ENCODE measurements at places on chromosomes 1 and 21.

DNA sequence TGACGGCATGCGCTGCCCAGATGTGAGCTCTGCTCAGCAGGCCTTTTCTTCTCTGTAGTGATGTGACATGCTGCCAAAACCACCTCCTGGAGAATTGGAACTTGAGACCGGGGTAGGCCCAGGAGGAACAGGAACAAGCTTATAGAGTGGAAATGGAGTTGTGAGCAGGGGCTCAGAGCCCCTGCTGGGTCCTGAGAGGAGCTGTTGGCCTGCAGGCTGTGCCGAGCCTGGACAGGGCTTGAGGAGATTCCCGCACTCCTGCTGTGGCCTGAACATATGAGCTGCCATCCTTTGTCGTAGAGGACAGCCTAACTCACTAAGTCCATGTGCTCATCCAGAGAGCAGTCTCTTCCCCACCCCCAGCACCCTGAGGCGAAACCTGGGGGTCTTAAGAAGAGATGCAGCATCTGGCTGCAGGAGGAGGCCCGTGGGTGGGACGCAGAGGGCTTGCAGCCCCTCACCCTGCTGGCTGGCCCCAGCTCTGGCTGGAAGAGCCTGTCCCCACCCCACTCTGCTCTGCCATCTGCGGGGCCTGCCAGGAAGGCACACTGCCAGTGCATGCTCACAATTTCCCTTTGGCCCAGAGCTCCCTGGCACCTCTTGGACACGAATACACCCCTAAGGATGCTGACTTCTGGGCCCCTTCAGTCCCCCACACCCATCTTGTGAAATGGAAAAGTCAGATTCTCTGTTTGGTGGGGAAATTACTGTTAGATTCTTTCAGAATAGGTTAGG, 42.5 kb downstream of the PTPRF start:
- no peak for DNase-seq

- DNase-seq, result no peak
Observed at GRCh38 chr1:154213274-154213673, 7.1 kb upstream of the CFAP141 start.

GRCh38 chr21:44702973-44703730, 6.2 kb downstream of the KRTAP10-12 start:
- DNase-seq, result no peak

- DNase-seq, result no peak
Observed at GRCh38 chr1:244397131-244397530, 54.6 kb downstream of the ADSS2 start.

GRCh38 chr1:46301808-46302640, 1.4 kb downstream of the LRRC41 start:
- DNase-seq, result peak; percentile 72

GRCh38 chr21:46250146-46250725, 21.7 kb upstream of the LSS start:
- DNase-seq, result no peak

DNA sequence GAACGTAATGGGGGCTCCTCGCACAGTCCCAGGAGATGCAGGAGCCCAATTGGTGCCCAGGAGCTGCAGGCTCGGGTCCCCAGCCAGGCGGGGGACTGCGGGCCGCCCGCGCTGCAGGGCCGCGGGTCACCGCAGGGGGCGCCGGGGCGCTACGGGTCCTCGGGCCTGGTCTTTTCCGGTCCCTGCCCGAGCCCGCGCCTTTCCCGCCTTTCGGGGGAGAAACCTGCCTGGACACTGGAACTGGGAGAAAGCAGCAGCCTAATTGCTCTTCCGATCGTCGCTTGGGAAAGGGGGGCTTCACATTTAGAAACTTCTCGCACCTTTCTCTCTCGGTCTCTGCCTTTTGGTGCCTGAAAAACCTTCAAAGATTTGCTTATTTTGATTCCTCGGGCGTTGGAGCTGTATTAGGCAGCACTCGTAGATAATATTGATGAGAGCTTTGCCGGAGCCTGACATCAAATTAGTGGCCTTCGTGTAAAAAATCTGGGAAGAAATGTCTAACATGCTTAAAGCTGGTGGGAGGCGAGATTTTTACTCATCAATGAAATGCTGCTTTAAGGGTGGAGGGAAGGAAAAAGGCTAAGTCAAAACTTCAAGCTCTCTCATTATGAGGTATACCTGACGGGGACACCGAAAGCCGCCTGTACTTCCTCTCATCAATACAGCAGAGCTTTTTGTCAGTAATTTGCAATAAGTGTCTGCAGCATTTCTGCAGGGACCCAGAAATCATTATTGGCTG, 12.6 kb upstream of the BARHL2 start:
- DNase-seq, result peak; percentile 36

- DNase-seq, result peak; percentile 18
Observed at GRCh38 chr1:63323865-63324778, 1.8 kb downstream of the FOXD3 start.

GRCh38 chr1:8687538-8687937, 129.9 kb downstream of the RERE start:
- no peak for DNase-seq

GRCh38 chr21:31862078-31862477, 10.7 kb upstream of the HUNK start:
- no peak for DNase-seq

DNA sequence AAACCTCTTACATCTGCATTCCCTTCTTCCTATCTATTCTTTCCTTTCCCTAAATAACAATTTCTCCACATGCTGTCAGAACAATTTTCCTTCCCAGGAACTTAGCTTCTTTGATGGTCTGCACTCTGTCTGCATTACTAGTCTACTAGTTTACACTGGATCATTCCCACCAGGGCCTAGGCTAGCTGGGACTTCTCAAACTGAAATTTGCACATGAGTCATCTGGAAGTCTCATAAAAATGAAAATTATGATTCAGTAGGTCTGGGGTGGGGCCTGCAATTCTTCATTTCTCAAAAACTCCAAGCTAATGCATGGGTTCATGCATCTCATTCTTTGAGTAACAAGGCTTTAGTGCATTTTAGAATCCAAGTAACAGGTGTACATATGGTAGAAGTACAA, 74.2 kb downstream of the GABPA start:
- no peak for DNase-seq

DNA sequence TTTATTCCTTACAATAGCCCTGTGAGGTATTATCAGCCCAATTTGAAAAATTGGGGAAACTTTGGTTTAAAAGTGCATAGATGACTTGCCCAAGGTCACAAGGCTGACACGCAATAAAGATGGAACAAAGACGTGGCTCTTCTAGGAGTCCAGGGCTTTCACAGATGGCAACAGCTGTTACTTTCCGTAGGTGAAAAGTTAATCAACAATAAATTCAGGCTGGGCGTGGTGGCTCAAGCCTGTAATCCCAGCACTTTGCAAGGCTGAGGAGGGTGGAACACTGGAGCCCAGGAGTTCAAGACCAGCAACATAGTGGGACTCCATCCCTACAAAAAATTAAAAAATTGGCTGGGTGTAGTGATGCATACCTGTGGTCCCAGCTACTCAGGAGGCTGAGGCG, 87.8 kb upstream of the ATF3 start:
- DNase-seq, result no peak

DNA sequence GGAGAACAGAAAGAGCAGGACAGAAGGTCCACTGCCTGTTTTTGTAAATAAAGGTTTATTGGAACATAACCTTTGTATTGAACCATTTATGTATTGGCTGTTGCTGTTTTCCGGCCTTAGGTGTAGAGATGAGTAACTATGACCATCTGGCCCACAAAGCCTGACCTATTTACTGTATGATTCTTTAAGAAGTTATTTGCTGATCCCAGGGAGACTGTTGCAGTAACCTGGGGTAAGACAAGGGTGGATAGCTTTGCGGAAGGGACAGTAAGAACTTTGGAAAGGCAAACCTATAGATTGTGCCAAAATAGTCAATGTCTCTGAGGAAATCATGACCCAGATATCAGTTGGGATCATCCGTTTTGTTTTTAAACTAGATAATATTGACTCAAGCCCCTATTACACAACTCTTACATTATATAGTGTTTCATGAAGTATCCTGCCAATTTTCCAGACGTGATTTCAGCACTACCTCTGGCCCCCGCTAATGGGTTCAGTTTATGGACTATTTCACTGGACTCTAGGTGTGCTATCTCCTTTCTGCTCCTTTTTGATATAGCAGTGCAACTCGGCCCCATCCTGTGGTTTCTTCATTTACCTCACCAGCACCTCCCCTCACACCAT, 20.8 kb upstream of the TLCD4 start:
- DNase-seq, result no peak

DNA sequence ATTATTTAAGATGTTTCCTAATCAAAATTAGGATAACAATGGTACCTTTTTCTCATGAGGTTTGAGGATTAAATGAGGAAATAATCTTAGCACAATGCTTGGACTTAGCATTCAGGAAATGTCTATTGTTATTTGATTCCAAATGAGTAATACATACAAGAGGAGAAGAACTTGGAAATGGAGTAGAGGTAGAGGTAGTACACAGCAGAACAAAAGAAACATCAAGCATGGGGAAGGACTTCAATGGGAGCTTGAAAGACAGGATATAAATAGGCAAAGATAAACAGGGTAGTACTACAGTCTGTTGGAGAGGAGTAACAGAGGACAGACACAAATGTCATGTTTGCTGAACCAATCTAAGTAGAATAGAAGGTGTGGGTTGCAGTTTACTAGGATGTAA, 59.5 kb upstream of the RGS2 start:
- DNase-seq, result no peak

DNA sequence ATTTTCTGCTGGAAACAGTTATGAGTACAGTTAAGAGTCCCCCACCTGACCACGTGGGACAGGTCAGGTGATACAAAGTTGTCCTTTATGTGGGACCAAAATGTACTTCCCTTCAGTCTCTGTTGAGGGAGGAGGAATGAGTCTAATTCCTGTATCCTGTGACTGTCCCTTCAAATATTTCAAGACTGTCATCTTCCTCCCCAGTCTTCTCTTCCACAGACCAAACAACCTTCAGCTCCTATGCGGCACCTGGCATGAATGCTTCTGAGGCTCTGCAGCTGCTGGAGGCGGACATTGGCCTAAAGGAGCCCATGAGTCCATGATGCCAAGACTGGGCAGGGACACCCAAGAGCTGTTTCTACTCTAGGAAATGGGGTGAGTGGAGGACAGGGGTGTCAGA, 72.1 kb upstream of the SIM2 start:
- no peak for DNase-seq

- peak; percentile 56 for DNase-seq
Observed at GRCh38 chr1:92030656-92031107, 897 bp downstream of the EPHX4 start.

DNA sequence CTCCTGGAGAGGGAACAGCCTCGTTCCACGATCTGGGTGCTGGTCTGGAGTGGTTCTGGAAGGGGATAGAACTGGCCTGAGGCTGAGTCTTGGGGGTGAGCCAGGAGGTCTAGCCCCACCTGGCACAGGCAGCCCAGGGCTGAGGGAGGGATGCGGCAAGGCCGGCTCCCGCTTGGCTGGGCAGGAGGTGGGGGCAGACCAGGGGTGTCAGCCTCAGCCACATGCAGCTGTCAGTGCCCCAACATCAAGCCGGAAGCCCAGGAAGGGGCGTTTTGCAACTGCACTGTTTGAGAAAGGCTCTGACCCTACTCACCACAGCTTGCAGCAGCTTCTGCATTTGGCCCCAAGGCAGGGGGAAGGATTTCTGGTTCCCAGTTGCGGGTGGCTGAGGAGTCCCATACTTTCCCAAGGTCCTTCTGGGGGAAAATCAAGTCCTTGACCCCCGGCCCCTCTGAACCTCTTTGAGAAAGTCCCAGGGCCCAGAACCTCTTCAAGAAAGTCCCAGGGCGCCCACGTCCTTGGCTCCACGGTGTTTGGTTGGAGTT, 2.0 kb downstream of the EFHD2 start:
- DNase-seq, result no peak

- DNase-seq, result no peak
Observed at GRCh38 chr1:192147696-192148095, 10.6 kb upstream of the RGS18 start.

DNA sequence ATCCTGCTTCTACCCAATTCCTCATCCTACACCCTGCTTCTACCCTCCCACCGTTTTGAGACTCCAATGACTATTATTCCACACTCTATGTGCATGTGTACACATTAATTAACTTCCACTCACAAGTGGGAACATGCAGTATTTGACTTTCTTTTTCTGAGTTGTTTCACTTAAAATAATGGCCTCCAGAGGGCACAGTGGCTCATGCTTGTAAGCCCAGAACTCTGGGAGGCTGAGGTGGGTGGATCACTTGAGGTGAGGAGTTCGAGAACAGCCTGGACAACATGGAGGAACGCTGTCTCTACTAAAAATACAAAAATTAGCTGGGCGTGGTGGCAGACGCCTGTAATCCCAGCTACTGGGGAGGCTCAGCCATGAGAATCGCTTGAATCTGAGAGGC, 464.8 kb downstream of the PTBP2 start:
- DNase-seq, result no peak

- no peak for DNase-seq
Observed at GRCh38 chr21:45324489-45325205, 37.0 kb upstream of the POFUT2 start.

Data from NCI-H526 treated with DMSO at 0.1 percent for 48 hours (cell line).